ENCODE measurements at places on chromosomes 13 and 19.

GRCh38 chr19:30153326-30154210 lies 211.5 kb downstream of the URI1 start:
- DNase-seq: no peak

DNA sequence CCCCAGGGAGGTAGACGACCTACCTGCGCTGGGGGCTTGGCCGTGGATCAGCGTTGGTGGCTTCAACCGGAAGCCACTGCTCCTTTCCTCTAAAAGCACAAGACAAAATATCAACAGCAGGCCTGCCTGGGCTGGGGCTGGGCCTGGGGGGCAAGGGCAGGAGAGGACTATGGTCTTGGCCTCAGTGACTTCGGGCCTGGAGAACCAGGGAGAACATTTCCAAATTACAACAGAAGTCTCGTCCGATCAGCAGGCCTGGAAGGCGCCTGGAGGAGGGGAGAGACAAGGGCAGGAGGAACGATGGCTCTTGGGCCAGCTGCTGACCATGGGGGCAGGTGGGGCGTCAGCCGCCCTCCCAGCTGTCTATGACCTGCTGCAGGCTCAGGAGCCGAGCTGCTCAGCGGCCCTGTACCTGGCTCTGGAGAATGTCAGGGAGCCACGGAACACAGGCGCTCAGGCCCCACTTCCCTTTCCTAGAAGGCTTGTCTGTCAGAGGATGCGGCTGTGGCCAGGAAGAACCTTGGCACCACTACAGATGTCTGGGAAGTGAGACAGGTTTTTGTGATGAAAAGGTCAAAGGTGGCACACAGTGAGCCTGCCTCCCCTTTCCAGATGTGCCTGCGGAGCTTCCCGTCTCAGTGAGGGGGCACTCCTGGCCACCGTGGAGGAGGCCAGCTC lies 19.5 kb downstream of the CAPS start:
- DNase-seq: no peak

DNA sequence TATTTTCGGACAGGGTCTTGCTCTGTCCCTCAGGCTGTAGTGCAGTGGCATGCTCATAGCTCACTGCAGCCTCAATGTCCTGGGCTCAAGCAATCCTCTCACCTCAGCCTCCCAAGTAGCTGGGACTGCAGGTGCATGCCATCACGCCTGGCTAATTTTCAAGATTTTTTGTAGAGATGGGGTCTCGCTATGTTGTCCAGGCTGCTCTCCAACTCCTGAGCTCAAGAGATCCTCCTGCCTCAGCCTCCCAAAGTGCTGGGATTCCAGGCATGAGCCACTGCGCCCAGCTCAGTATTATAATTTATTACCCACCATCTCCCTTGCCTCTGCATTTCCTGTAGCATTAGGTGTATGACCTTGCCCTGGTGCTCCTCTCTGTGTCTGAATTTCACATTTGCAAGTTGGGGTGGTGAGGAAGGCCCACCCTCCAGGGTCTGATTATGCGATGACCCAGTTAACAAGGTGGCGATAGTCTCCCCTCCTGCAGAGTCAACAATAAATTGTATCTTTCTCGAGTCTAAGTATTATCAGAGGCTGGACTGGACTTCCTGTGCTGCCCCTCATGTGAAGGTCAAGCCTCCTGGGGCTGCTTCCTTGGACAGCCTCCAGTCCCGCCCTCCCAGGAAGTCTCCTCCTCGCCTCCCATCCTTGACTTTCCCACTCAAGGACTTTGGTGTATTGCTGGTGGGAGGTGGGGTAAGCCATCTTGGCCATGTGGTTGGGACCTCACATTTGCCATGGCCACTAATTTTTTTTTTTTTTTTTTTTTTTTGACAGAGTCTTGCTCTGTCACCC lies 1.5 kb upstream of the TUBB4A start:
- no peak for DNase-seq

- no peak for DNase-seq
Measured at GRCh38 chr19:14116525-14116917, 1.0 kb downstream of the PRKACA start.

DNA sequence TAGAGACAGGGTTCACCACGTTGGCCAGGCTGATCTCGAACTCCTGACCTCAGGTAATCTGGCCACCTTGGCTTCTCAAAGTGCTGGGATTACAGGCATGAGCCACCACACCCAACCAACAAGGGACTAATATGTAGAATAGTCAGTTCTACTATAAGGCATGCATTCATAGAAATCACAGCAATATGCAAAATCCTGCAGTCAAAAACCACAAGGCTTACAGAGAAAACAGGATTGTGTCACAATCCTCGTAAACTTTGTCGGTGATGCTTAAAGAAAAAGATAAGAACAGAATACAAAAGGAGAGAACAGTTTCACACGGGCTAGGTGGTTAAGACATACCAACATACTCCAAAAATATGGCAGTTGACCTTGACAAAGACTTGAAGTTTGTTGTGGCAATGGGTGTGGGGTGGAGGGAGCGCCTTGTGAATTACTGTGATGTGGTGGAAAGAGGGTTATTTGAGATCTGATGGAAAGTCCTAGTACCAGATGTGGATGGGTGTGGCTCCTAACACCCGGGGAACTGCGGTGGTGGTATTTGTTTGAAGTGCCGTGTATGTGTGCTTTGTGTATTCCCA lies 12.4 kb downstream of the NOSIP start:
- no peak for DNase-seq

DNA sequence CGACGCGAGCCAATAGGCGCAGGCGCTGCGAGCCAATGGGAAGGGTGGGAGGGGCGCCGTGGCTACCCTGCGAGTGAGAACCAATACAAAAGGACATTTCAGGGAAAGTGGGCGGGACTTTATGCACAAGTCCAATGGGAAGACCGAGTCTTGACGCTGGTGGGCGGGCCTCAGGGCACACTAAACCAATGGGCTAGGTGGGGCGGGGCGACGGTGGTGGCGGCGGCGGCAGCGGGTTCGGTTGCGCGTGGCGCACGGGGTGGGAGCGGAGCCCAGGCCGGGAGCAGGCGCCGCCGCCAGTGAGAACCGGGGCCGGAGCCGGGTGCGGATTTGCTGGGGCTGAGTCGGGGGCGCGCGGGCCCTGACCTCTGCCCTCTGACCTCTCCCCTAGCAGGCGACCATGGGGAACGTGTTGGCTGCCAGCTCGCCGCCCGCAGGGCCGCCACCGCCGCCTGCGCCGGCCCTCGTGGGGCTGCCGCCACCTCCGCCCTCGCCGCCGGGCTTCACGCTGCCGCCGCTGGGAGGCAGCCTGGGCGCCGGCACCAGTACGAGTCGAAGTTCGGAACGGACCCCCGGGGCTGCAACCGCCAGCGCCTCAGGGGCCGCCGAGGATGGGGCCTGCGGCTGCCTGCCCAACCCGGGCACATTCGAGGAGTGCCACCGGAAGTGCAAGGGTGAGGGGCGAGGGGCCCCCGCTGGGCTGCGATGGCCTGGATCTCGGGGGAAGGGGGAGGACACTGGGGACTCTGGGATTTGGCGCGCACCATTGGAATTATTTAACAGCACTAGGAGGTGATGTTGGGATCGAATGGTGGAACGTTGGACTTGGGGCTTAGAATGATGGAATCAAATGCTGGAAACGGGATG lies at the start of gene TOMM40:
TSS of gene TOMM40 (plus strand) at position 239 of the 867 bp plus-strand sequence. CDS start at position 401, 162 bp downstream.
- peak; percentile 100 for DNase-seq

DNA sequence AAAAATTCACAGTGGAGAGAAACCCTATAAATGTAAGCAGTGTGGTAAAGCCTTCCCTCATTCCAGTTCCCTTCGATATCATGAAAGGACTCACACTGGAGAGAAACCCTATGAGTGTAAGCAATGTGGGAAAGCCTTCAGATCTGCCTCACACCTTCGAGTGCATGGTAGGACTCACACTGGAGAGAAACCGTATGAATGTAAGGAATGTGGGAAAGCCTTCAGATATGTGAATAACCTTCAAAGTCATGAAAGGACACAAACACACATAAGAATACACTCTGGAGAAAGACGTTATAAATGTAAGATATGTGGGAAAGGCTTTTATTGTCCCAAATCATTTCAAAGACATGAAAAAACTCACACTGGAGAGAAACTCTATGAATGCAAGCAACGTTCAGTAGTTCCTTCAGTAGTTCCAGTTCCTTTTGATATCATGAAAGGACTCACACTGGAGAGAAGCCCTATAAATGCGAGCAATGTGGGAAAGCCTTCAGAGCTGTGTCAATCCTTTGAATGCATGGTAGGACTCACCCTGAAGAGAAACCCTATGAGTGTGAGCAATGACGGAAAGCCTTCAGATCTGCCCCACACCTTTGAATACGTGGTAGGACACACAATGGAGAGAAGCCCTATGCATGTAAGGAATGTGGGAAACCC lies 16.1 kb upstream of the ZNF439 start:
- no peak for DNase-seq

DNA sequence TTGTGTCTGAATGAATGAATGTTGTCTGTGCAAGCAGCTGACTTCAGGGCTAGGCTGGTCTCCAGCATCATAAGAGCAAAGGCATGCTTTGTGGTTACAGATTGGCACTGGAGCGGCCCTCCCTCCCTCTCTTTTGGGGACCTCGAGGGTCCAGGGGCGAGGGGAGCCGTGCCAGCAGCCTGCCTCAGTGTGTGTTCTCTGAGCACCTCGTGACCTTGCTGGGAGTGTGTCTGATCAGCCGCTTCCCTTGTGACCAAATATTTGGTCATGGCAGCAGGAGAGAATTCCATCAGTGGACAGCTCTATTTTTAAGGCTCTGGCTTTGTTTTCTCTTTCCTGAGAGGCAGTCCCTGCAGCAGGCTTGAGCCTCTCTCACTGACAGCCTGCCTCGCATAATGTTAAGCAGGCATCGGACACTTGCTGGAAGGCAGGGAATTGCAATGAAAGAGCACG lies 329.7 kb downstream of the UQCRFS1 start:
- DNase-seq: no peak

DNA sequence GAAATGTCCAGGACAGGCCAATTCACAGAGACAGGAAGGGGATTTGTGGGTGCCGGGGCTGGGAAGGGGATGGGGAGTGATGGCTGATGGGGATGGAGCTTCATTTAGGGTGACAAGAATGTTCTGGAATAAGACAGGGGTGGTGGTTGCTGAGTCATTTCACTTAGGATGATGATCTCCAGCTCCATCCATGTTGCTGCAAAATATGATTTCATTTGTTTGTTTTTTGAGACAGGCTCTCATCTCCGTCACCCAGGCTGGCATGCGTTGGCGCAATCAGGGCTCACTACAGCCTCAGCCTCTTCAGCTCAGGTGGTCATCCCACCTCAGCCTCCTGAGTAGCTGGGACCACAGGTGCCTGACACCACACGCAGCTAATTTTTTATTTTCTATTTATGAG lies 3.1 kb upstream of the JSRP1 start:
- no peak for DNase-seq

- DNase-seq: no peak
Measured at GRCh38 chr13:40016953-40017660, 361.6 kb downstream of the COG6 start.

DNA sequence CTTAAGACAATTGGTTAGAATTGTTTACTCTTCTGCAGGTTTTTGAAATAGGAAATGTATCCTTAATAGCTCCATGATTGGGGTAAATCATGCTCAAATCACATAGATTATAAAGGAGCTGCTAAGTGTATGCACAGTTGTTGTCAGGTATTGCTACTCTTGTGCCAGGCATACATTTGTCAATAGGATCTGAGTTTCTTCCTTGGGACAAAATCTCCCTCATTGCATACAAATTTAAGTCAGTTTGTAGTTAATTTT lies 109.3 kb upstream of the MLNR start:
- no peak for DNase-seq

GRCh38 chr19:45682908-45683307 lies 8.8 kb downstream of the SNRPD2 start:
- no peak for DNase-seq

DNA sequence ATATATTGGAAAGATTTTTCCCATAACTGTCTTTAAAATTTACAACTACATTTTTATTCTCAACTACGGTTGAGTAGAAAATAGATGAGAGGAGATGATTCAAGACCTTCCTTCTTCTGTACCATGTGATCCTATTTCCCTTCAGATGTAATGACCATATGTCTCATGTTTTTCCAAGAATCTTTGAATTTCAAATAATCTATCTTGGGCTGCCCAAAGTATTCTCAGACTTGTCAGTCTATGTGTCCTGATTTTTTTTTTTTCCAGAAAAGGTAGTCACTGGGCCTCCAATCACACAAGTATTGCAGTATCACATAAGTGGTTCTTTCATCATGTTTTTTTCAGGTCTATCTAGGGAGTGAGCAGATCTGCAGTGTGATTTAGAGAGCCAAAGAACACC lies 392.4 kb downstream of the RFC3 start:
- DNase-seq: no peak

GRCh38 chr19:5932146-5932545 lies 18.1 kb downstream of the CAPS start:
- DNase-seq: no peak

GRCh38 chr13:51212758-51213157 lies 9.4 kb upstream of the FAM124A start:
- DNase-seq: no peak

DNA sequence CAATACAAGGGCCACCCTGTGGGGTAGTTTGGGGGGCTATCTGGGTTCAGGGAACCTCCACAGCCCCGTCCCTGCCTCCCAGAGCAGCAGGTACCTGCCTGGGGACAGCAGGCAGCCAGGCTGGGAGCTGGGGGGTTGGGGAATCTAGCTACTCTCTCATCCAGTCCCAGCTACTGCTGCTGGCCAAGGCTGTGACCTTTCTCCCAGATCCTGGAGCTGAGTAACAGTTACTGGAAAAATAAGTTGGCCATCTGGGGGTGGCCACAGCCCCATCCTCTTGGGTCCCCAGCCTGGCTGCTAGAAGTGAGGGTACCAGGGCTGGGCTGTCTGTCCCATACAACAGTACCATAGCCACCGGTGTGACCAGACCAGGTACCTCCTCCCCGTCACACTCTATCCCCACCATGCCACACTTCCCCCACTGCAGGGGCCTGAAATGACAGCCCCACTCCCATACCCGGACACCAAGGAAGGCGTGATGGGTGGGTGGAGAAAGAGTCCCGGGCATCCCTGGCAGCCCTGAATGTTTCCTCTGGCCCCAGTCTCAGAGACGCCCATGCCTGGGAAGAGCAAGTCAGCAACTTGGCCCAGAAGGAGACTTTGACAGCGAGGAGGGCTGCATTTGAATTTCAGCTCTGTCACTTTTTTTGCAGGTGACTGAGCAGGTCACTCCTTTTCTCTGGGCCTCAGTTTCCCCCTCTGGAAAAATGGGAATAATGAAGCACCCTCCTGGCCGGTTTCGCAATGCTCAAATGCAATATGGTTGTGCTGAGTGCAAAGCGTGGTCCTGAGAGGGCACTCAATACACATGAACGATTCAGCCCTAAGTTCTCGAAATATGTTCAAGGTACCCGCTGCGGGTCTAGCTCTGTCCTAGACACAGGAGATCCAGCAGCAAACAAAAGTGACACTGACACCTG lies 30.7 kb upstream of the NFIC start:
- no peak for DNase-seq

DNA sequence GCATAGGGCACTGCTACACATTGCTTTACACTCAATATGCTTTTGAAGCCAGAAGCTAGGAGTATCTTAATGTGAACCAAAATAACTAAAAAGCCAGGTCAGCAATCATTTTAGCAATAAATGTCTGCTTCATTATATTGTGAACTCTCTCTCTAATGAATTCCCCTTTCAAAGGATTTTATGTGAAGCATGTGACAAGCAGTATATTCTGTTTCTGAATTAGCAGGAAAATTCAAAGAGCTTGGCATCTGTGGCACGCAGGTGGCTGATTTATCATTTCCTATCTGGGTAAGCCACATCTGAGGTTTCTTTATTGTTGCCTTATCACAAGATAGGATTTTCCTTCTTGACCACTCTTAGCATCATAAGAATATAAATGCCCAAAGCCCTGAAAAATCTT lies 56.8 kb upstream of the KLF12 start:
- no peak for DNase-seq

GRCh38 chr13:48476215-48476614 lies 56.7 kb downstream of the RCBTB2 start:
- no peak for DNase-seq

All from NCI-H1436 (cell line).